Activated CD4-positive, CD25-positive, alpha-beta regulatory T cell (primary cell): ENCODE measurements at places on chromosomes 16 and 17.

DNA sequence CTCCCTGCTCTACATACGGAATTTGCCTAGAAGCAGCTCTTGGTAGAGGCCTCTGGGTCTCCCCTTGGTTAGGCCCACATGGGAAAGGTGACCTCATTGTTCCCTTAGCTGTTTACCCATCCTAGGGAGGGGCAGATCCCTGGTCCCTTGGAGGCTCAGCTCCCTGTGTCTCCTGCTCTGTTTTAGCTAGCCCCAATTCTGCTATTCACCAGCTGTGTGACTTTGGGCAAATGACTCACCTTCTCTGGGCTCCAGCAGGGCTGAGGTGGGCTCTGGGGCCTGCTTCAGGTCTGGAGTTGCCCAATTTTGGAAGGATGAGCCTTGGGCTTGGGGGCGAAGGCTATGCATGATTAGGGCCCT is 3.9 kb downstream of the ABCC3 start:
- DNase-seq, result no peak

- no peak for DNase-seq
Observed at GRCh38 chr16:52547834-52548215, 882 bp upstream of the TOX3 start.

DNA sequence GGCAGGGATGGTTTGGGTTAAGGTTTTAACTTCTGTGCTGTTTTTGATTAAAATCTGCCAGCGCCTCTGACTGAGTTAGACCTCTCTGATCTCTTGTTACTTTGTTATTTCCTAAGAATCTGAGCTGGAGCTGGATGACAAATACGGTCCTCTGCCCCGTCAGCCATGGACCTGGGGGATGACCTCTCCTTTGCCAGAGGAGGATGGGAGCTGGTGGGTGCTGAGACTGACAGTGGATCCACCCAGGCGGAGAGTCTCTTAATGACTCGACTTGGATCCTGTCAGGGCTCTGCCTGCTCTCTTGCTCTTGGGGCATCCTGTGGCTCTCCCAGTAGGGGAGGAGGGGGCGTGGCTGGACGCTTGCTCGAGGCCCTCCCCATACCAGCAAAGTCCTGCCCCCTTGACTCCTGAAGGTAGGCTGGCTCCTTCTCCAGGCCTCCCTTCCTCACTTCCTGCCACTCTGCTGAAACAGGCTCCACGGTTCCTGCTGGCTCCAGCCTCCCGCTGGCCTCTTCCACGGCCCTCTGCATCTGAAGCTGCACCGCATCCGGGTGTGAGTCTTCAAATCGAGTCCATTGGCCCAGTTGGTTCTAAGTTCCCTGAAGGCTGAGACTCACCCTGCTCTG is 24.8 kb upstream of the MAP3K14 start:
- DNase-seq, result no peak

- DNase-seq, result no peak
Observed at GRCh38 chr16:1154887-1155331, 2.0 kb downstream of the CACNA1H start.

- DNase-seq, result no peak
Observed at GRCh38 chr16:13414154-13414553, 505.8 kb upstream of the ERCC4 start.

DNA sequence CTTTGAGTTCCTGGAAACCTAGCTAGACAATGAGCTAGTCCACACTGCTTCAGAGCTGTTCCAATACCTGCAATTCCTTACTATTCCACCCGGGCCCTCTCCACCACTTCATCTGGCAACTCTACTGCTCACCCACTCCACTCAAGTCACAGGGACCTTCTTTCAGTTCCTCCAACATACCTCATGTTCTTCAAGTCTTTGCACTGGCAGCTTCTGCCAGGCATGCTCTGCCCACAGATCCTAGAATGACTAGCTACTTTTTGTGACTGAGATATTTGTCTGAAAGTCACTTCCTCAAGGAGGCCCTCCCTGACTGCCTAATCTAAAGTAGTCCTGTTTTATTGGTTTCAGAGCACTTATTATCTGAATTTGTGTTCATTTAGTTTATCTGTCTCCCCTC is 86.4 kb downstream of the TEX14 start:
- DNase-seq, result no peak

DNA sequence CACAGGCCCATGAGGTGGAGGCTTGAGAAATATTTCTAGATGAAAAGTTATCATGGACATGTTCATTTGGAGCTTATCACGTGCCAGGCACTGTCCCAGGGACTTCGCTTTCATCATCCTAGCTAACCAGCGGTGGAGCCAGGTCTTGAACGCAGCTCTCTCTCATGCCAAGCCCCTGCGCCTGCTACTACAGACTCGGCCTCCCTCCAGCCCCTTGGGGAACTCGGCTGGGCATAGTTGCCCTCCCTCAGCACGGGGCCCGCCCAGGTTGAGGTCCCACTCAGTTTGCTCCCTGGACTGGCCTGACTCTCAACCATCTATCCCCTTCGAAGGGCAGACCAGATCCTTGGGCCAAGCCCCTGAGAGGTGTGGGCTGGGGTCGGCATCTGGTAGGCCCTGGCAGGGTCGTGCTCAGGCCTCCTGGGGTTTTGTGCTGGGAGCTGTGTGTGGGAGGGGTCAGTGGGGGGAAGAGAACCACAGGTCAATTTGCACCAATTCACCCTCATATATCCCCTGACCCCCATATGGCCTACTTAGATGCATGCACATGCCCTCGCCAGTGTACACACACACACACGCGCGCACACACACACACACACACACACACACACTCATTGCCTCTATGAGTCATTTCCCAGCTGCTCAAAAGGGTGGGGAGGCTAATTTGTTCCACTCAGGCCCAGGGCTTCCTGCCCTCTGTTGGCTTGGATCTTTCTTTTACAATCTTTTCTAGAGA is 12.1 kb upstream of the SCN4A start:
- peak; percentile 19 for DNase-seq

DNA sequence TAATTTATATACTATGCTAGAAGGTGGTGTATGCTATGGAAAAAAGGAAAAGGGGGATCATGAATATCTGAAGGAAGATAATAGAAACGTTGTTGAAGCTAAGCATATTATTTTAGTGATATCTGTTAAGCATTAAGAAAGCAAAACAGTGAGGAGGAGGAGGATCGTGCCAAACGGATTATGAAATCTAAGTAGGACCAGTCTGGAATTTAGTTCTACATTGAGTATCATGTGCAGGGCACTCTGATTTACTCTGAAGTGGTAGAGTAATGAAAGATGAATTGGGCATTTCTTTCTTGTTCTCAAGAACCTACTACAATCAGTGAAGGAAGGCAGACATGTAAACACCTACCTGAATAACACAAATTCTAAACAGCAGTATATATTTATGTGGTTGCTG is 195.3 kb downstream of the CYB561 start:
- DNase-seq, result no peak

DNA sequence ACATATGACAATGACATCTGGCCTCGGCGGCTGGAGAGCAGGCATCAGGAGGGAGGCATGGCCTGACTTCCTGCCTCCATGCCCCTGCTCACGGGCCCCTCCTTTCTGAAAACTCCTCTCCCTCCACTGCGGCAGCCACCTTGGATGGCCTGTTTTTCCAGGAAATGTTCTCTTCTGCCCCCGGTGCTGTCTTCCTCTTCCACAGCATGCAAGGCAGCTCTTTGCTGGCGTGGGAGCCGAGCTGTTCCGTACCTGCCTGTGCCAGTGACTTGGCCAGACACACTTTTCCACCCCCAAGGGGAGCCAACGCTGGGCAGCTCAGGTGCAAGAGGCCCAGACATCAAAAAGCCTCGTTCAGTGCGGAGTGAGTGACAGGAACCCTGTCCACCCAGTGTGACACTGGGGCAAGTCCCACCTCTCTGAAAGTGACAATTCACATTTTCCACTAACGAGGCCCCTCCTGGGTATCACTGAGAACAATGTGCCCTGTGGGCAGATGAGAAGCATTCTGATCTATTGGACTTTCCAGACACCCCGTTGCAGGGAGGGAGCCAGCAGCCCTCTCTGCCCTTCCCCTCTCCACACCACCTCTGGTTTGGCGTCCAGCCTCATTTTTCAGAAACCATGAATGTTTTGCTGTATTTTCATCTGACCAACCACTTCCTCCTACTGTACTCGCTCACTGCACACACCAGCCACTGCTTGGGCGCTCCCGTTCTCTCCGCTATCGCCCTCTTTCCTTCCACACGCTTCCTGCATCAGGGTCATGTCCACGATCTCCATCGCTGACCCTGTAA is 31.2 kb downstream of the NSMCE1 start:
- DNase-seq, result peak; percentile 32

- no peak for DNase-seq
Observed at GRCh38 chr17:21679256-21680146, 12.8 kb upstream of the KCNJ18 start.

DNA sequence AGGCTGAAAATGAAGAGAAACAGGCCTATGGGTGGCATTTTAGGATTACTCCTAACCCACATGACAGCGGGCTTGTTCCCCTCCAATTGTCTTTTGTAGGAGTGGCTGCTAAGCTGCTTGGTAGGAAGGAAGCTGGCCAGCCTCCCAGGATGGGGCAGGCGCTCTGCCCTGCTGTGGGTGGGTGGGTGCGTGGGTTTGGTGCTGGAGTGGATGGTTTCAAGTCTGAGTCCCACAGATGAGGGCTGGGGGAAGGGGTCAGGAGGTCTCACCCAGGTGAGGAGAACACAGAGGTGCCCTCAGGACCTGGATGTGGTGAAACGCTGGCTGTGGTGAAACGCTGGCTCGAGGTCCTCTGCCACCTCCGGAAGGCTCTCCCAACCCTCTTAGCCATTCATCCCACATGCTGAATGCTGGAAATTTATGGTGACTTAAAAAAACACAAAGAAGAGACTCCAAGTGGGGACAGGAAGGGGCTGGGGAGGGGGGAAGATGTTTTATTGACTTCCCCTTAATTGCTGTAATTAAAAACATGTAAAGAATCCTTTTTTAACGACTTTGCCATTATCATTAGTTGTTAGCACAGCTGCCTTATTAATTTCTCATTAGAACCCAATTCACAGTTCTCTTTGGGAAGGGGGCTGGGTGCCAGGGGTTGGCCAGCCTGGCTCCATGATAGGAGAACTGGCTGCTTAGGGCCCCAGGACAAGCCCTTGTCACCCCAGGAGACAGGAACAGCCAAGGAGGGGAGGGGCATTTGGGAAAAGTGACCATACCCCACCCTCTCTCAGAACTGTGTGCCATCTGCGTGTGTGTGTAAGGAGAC is 153.5 kb upstream of the CDC42EP4 start:
- DNase-seq, result no peak

- DNase-seq, result no peak
Observed at GRCh38 chr17:77182205-77183172, 41.7 kb downstream of the SEC14L1 start.

GRCh38 chr17:61597607-61598006 is 6.6 kb upstream of the NACA2 start:
- DNase-seq, result no peak

- DNase-seq, result no peak
Observed at GRCh38 chr17:55742272-55743102, 8.4 kb upstream of the PCTP start.

DNA sequence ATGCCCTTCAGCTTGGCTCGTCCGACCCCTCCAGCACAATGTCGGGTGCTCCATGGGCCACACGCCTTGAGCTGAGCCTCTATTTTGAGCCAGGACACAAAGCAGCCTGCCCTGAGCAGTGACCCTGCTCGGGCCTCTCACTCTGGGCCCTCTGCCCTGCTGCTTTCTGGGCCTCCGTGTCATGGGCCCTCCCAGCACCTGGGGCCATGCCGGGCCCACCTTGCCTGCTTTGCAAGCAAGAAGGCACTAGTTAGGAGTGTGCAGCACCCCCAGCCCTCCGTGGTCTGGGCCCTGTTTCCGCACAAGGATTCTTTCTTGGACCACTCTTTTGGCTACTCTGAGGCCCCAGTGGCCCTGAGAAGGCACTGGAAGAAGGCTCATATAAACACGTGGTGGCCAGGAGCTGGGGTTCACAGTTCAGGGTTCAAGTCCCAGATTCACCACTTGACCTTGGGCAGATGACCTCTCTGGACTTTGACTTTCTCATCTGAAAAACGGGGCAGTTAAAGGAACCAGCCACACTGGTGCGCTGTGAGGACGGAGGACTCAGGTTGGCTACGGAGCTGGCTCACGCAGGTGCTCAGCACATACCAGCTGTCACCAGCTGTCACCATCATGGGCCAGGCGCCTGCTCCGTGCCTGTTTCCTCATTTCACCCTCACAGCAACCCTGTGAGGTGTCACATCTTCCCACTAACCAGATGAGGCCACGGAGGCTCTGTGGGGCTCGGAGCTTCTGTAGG is 166.0 kb upstream of the GSE1 start:
- no peak for DNase-seq

DNA sequence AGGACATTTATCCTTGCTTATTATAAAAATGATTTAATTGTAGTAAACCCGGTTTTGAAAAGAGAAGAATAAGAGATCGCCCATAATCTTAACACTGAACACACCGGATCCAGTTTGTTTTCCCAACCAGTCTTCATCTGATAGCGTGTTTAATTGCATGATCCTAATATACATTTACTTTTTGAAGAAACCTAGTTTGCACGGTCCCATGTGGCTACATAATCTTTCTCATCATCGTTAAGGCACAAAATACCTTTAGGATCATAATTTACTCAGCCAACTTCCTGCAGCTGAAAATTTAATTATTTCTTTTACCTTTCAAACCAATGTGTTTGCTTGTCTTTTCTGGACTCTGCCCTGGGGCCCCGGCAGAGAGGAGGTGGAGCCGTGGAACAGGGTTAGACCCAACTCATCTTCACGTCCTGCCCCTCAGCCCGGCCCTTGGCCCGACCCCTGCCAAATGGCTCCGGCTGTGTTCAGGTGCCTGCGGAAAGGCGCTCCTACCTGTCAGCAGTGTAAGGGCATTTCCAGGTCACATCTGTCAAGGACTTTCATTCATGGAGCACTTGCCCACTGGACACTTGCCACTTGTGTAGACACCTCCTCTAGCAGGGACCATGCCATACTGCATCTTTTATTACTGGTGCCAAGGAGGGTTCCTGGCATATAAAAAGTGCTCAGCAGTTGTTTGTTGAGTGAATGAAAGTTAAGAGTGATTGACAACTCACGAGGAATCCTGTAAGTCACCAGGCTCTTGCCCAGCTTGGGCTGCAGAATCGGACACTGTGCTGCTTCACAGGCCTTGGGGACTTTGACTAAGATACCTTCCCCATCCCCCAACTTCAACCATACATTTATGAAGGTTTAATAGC is 28.6 kb downstream of the SMARCE1 start:
- no peak for DNase-seq

DNA sequence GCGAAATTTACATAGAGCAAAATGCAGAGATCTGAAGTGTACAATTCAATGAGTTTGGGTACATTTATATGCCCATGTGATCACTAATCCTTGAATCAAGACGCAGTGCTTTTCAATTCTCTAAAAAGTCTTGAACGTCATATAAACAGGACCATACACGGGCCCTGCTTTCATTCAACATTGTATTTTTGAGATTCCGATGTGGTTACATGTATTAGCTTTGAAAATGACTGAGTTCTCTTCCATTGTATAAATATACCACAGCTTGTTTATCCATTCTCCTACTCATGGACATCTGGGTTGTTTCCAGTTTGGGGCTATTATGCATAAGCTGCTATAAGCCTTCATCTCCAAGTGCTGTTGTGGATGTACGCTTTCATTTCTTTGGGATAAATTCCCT is 45.5 kb downstream of the ZCCHC14 start:
- DNase-seq, result no peak

GRCh38 chr16:74568961-74569631 is 37.8 kb downstream of the GLG1 start:
- DNase-seq, result no peak
